Type B pancreatic cell (in vitro differentiated cells): ENCODE measurements at places on chromosomes 7 and 10. TPM values are rescaled to one million over a fixed set of nuclear protein-coding genes. Genes with fewer than 3 reads are reported as not detected.

DNA sequence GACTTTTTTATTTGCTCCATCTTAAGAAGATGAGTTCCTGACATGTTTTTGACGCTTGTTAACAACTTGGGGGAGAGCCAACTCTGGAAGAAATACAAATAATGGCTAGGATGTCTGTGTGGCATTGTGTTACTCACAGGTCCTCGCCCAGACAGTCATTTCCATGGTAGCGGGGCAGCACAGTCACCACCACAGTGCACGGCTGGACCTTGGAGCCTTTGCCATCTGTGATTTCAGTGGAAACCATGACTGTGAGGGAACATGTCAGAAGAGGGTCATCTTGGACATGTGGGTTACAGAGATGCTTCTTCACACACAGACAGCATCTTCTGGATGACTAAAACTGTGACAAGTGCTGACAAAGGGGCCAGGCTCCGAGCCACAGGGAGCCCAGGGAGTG lies 74.5 kb downstream of the PKD1L1 start:
- H3K4me3 ChIP-seq, result no peak overlapping the region
- peaks cover 6% of the 10 kb centered on the region for H3K4me1 ChIP-seq
- peaks cover 15% of the 10 kb centered on the region for H3K27me3 ChIP-seq
- no peaks in the 10 kb centered on the region for H3K36me3 ChIP-seq
- no peak for DNase-seq
- no peak overlapping the region for H3K27ac ChIP-seq

- no peak for DNase-seq
- no peaks in the 10 kb centered on the region for H3K27me3 ChIP-seq
- H3K27ac ChIP-seq, result no peak overlapping the region
- no peak overlapping the region for H3K4me3 ChIP-seq
- H3K36me3 ChIP-seq, result no peaks in the 10 kb centered on the region
- H3K4me1 ChIP-seq, result no peaks in the 10 kb centered on the region
Observed at GRCh38 chr7:131254211-131254610, 73.5 kb upstream of the MKLN1 start.

- DNase-seq, result no peak
- H3K4me3 ChIP-seq, result no peak overlapping the region
- peaks cover 9% of the 10 kb centered on the region for H3K4me1 ChIP-seq
- no peak overlapping the region for H3K27ac ChIP-seq
- H3K36me3 ChIP-seq, result no peaks in the 10 kb centered on the region
Observed at GRCh38 chr7:2856388-2857169, 12.5 kb upstream of the GNA12 start.

GRCh38 chr10:102624094-102624493 lies 20.2 kb upstream of the TRIM8 start:
- no peak for DNase-seq
- peaks cover 35% of the 10 kb centered on the region for H3K4me1 ChIP-seq
- H3K27me3 ChIP-seq, result no peaks in the 10 kb centered on the region
- peaks cover 5% of the 10 kb centered on the region for H3K36me3 ChIP-seq

DNA sequence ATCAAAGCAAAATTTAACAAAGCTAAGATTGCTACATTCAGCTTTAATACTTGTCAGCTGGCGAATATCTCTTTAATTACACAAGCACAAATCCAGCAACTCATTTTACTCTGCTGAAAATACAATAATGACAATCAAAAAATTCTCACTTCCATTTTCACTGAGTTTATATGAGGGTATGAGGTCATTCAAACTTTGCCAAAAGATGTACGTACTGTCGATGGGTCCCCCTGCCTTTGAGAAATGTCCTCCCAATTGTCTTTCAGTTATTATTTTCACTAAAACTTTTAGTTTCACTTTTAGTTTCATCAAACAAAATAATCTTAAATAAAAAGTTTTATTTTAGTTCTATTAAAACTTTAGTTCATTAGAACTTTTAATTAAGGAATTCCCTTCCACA lies 159.5 kb upstream of the WDR11 start:
- H3K4me1 ChIP-seq, result no peaks in the 10 kb centered on the region
- DNase-seq, result no peak
- H3K4me3 ChIP-seq, result no peak overlapping the region
- H3K27me3 ChIP-seq, result no peaks in the 10 kb centered on the region
- no peak overlapping the region for H3K27ac ChIP-seq

DNA sequence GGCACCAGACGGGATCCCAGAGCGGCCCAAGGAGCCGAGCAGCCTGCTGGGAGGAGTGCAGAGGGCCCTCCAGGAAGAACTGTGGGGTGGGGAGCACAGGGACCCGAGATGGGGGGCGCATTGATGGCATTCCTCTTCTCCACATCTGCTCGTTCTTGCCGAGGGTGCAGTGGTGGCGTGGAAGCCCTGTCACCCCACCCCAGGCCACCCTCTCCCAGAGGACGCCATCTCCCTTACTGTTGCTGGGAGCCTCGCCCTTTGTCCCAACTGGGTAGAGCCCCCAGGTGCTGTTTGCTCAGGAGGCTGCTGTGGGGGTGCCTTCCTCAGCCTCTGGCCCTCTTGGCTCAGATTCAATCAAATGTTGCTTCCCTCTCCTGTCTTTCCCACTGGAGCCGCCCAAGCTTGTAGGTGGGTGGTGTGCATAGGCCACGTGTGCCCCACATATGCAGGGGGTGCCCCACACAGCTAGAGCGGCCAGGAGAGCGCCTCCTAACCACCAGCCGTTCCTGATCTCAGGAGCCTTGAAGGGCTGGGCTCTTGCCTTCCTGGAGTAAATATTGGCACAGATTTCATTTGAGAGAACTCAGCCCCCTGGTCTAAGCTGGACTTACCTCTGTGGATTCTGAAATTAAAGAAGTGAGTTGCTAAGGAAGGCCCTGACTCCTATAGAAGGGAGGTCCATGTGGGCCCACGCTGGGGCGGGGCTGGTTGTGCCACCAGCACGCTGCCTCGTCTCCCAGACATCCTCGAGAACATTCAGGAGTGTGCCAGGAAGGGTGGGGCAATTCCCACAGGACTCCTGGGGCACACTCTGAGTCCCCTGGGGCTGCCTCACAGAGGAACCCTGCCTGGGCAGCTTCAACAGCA lies 39.2 kb downstream of the ZNF467 start:
- H3K27ac ChIP-seq, result no peak overlapping the region
- peaks cover 4% of the 10 kb centered on the region for H3K36me3 ChIP-seq

GIMAP4 gene
- not detected in 2 replicates for total RNA-seq

SLC18A3 gene
- total RNA-seq, result 1.6 and 6.2 TPM in 2 replicates

CALHM1 gene
- 0.17 TPM in 1 of 2 replicates, not detected in the other for total RNA-seq

DNA sequence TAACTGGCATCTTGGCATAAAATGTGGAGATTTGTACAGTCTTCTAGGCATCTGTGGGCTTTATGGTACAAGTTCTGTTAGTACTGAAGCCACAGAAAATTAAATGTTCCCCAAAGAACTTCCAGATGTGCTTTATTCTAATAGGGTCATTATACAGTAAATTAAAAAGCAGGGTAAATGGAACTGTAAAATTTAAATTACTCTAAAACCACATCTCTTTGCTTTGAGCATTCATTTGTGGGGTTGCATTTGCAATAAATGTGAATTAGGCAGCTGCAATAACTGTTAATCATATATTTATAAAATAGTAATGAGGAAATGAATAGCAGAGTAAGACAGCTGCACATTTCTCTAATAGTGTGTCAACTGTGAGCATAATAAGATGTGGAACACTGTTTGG lies 151.5 kb downstream of the BUB3 start:
- H3K27me3 ChIP-seq, result peaks cover 23% of the 10 kb centered on the region
- H3K4me1 ChIP-seq, result no peaks in the 10 kb centered on the region
- no peaks in the 10 kb centered on the region for H3K36me3 ChIP-seq
- H3K27ac ChIP-seq, result no peak overlapping the region

GRCh38 chr10:132506711-132507408 lies 30.7 kb upstream of the INPP5A start:
- H3K4me1 ChIP-seq, result peaks cover 5% of the 10 kb centered on the region
- H3K27me3 ChIP-seq, result no peaks in the 10 kb centered on the region
- DNase-seq, result no peak
- H3K36me3 ChIP-seq, result no peaks in the 10 kb centered on the region

TFPI2 gene
- total RNA-seq, result 4.9 TPM in 2 replicates
